ENCODE measurements at places on chromosomes 13 and 19.

DNA sequence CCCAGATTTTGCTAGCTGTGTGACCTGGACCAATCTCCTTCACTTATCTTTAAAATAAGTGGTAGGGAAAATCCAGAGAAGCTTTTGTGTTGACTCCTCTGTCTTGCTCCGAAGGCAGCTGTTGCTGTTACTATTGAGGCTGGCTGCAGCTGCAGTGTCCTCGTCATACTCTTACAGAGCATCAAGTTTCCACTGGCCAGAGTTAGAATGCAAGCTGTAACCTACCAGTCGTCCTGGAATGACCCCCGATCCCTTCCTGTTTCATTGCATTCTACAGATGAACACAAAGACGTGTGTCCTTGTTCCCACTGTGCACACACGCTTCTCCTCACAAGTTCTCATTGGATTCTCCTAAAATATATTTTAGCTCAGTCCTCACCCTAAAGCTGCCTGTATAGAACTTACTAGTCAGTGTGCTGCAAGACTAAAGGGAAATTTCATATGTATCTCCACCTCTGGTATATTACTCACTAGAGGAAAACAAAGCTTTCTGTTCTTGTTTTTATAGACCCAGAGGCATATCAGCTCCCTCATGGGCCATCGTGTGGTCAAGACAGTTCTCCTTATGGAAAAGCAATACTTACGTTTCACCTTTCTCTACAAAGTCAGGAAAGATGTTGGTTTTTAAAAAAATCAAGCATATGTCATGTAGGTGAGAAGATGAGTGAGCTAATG, 589.8 kb downstream of the LMO7 start:
- DNase-seq: no peak

DNA sequence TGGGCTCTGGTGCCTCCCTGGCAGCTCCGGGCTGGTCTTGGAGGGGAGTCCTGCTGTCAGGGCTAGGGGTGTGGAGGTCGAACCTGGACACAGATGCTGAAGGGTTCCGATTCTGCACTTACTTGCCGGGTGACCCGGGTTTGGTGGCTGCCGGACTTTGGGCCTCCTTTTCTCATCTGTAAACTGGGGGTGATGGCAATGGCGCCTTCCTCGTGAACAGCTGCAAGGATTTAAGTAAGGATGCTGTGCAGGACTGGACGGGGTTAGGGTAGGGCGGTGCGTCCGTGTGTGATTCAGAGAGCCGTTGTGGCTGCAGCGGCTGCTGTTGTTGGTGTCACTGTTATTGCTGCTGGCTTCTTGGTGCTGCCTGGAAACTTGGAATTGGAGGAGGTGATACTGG, 2.4 kb downstream of the HPN start:
- no peak for DNase-seq

DNA sequence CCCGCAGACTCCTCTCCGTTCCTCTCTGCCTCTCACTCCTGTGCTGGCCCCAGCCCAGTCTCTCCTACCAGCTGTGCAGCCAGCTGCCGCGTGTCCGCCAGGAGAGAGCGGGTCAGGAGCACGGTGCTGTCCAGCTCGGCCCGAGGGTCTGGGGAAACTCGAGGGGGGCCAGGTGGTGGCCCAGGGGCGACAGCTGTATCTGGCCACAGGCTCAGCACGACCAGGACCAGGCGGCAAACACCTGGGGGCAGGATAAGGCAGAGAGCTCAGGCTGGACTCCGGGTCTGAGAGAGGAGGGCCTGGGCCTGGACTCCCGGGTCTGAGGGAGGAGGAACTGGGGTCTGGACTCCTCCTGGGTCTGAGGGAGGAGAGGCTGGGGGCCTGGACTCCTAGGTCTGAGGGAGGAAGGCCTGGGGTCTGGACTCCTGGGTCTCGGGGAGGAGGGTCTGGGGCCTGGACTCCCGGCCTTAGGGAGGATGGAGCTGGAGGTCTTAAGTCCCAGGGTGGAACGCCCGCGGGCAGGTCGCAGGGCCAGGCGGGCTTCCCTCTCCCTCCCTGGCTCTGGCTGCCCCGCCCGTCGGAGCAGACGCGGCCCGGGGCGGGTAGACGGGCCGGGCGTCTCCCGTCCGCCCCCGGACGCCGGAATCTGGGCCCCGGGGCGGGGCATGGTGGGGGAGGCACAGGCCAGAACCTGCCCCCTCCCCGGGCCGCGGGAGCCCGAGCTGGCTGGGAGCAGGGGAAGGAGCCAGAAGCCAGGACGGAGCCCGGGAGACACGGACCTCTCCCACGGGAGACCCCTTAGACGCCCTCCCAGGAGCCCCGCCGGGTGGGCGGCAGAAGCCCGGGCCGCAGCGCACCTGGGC, 1.3 kb downstream of the IL11 start:
- no peak for DNase-seq

- no peak for DNase-seq
Measured at GRCh38 chr13:111335298-111335697, 14.9 kb downstream of the TEX29 start.

DNA sequence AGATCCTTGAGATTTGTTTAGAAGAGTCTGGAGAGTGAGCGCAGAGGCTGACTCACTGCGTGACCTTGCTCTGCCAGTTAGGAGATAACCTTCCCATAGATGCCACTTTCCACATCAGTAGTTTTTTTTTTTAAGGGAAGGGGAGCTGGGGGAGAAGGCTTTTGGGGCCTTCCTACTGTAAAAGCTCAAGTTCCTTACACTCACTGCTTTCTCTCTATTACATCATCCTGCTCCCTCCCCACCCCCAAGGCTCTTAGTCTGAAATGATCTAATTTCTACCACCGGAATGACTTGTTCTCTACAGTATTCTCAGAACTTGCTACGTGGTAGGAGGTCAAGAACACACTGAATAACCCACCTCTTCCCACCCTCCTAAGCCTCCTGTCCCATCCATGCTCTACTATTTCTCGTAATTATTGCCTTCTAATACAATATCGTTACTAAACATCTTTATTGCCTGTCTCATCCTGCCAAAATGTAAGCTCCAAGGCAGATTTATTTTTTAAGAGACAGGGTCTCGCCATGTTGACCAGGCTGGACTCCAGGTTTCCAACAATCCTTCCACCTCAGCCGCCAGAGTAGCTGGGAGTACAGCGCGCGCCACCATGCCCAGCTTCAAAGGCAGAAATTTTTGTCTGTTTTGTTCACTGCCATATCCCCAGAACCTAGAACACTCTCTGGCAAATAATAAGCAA, 1.2 kb downstream of the LONP1 start:
- DNase-seq: no peak

DNA sequence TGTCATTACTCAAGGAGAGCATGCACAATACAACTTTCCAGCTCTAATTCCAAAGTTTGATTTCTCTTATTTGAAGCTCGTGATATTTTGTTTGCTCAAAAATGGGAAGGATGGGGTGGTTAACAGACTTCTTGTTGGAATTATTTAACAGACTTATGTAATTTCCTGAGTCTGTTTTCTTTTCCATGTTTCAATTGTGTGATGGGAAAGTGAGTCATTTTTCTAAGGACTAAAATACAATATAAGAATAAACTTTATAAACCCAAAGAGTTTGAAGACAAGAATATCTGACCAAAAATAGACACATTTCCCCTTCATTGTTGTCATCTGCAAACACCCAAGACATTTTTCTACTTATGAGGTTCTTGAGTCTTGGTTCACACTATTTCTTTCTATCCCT, 211.8 kb upstream of the SLITRK5 start:
- DNase-seq: no peak
